ENCODE measurements at places on chromosomes 11 and 22.

- no peak for DNase-seq
These were observed 103.5 kb upstream of the RCN1 start for GRCh38 chr11:31987118-31988005.

- DNase-seq = peak; percentile 50
These were observed 83.7 kb downstream of the STIM1 start for GRCh38 chr11:3939211-3939610.

DNA sequence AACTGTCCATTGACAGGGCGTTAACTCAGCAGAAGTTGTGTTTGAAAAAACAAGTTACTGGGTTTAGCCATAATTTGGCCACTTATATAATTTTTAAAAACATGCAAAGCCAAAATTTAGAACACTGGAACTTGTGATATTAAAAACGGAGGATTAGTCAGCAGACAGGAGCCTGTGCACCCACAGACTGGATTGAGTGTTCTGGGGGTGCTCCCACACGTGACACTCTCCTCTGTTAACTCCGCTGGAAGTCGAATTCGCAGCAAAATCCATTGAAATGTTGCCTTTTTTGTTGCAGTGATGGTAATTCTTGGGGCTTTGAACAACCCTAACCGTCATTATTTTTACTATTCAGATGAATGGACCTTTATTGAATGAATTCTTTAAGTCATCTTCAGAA lies 269.8 kb downstream of the DDX10 start:
- DNase-seq = no peak

- DNase-seq = no peak
These were observed at the start of gene P2RY2 for GRCh38 chr11:73218106-73218829. TSS of gene P2RY2 (plus strand) at chr11:73218281. CDS start at chr11:73234160, 15,879 bp downstream.

- no peak for DNase-seq
These were observed 15.6 kb upstream of the DNAJB7 start for GRCh38 chr22:40877488-40877887.

DNA sequence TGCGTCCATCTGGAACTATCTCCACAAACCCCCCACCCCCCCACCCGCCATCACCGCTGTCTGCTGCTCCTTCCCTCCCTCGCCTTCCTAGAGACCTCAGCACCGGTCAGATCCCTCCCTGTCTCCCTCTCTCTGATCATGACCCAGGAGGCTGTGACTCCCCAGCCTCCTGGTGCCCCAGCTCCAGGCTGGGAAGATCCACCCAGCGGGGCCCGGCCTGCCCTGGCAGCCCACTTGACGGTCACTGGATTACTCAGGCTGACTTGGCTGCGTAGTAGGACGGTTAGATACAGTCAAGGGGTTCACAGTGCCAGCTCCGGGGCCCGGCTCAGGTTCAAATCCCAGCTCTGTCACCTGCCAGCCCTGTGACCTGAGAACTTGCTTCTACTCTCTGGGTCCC lies 59.3 kb downstream of the ANO1 start:
- no peak for DNase-seq

DNA sequence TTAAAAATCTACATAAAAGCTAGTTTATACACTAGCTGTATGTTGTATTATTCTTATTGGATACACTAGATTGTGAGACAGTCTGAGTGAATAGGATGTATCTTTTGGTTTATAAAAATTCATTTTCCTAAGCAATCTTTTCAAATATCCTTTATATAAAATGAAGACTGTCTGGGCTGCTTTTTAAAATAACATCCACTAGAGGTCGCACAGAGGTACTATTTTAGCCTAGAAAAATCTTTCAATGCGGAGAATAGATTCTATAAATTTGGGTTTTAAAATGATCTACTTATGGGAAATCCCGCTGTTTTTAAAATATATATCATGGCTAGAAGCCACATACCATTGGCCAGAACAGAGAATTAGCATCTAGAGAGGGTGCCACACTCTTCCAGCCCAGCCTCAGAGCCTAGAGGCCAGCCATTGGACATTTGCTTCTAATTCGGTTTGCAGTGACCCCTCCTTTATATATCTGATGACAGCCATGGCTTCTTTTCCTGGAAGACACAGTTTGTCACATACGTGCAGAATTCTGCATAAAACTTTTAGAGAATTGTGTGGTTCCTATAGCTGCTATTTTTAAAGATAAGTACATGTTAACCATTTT lies 7.3 kb downstream of the C11orf97 start:
- DNase-seq = no peak

GRCh38 chr11:20731676-20732215 lies 62.4 kb downstream of the NELL1 start:
- DNase-seq = no peak
